ENCODE measurements at places on chromosomes 5 and 9.

GRCh38 chr9:85431339-85432102 is 310.2 kb downstream of the AGTPBP1 start:
- DNase-seq: no peak

DNA sequence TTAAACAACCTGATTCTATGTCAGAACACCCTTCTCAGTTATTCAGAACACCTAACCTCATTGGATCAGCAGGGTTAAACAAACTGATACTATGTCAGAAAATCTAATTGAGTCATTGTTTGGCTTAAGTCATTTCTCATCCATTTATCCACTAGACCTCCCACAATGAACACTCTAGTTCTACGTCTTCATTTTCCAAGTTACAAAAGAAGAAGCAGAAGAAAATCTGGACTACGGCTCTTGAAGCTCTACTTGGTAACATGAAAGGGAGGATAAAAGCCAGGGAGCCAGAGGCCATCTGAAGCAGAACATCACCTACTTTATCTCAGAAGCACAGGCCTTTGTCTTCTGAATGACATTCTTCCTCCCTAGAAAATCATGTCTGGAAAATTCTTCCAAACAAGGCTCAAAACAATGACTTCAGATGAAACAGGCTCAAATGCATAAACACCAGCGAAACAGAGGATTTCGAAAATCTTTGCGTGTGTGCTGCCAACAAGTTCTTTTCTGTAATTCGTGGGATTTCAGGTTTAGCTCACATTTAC is 35.4 kb upstream of the TGFBI start:
- no peak for DNase-seq

DNA sequence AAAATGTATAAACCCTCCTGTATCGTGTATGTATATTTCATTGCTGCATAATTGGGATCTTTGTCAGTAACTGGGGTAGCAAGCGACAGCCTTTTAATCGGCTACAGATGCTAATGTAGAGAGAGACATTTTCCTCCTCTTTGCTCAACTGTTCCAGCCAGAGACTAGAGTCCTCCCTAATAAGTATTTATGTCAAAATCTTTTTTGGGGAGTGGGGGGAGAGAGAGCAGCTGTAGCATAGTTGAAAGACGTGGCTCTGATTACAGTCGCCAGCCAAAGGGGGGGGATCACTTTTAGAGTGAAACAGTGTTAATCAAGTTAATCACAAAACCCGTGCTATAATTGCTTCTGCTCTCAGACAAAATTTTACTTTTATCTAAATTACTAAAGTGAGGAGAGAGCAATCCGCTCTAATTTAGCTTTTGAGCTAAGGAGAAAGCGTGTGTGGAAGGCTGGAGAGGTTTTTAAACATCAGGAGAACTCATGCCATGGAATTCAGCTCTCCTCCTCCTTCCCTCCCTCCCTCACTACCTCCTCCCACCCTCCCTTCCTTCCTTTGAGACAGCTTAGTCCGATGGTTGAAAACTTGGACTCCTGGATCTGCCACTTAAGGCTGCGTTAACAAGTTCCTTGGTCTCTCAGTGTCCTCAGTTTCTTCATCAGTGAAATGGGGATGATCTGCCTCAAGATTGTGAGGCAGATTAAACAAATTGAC is 87.3 kb upstream of the ZNF618 start:
- no peak for DNase-seq

DNA sequence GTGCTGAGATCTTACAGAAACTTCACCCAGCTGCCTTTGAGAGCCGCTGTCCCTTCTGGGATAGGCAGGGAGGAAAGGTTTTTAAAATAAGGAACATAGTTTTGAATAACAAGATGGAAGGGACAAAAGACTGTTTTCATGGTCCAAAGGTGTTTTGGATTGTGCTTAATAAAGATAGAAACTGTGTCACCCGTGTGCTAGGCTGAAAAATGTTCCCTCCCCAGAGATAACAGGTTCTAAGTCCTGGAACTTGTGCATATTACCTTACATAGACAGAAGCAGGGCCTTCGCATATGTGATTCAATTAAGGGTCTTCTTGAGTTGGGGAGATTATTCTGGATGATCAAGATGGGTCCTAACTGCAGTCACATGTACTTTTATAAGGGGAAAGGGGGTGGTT is 1.9 kb upstream of the CEMIP2 start:
- no peak for DNase-seq

All from retinal pigment epithelial cell (primary cell).